ENCODE measurements at places on chromosomes 6 and 20.
A peak's percentile ranks its signal among the peaks of the same experiment; 100 is the strongest.

DNA sequence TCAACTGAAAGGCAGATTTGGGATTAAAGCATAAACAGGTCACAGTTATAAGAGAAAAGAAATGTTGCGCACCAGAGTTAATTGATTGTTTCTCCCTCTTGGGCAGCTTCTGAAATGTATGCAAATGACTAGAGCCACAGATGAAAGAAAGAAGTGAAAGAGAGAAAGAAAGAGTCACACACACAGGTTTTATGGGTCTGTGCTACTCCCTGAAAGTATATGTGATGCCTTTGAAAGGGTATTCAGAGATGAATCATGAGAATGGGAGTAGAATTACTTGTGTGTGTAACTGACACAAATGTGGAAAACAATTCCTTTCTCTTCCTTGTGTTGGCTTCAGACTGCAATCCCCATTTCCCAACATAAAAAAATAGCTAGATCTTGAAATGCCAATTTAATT is 196.9 kb downstream of the FOXA2 start:
- no peak for DNase-seq

DNA sequence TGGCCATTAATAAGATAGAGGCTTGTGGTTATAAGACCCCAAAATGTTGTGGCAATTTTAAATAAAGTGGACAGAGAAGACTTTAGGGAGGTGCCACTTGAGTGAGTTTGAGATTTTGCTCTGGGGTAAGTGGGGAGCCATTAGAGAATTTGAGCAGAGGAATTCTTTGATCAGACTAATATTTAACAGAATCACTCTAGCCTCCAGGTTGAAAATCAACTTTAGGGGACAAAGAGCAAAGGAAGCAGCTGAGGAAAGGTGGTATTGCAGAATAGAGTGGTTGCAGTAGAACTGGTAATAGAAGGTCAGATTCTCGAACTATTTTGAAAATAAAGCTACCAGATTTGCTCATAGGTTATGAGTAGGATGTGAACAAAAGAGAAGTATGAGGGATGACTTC is 50.7 kb upstream of the RNF146 start:
- no peak for DNase-seq

- no peak for DNase-seq
Measured at GRCh38 chr6:27415898-27416297, 27.3 kb downstream of the ZNF391 start.

DNA sequence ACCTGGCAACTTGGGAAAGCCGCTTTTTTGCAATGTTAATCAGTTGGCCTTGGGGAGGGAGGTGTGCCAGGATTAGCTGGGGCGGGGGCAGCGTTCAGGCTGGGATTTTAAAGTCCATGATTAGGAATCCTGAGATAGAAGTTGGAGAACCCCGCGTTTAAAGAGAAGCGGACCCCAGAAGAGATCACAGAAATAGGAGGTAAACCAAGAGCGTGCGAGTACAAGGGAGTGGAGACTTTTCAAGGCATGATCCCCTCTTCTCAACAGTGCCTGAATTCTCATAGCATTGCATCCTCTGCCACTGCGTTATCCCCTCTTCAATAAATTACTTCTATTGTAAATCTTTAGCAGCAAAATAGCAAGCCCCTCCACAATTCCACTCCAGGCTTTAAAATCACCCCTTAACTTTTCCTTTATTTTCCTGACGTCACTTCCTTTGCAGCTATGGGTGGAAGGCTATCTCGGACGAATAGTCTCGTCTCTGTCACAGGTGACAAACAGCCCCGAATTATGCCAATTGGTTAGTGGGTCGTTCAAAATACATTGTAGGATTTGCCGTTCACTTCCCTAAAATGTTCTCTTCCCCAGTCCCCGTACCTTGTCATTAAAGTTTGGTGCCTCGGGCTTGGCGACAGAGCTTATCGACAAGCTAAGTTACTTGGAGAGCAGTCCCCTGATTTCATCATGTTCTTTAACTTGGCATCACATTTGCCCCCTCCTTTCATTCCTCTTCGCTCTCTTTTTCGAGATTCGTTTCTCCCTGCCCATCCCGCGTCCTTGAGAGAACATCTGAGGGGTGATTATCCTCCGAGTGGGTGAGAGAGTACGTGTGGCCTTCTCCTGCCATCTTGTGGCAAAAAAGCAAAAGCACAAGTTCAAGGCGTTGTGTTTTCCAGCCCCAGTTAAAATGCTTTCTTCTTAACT is 17.1 kb downstream of the OR2B2 start:
- DNase-seq = peak; percentile 90

- no peak for DNase-seq
Measured at GRCh38 chr20:53824779-53825178, 231.1 kb upstream of the ZNF217 start.

DNA sequence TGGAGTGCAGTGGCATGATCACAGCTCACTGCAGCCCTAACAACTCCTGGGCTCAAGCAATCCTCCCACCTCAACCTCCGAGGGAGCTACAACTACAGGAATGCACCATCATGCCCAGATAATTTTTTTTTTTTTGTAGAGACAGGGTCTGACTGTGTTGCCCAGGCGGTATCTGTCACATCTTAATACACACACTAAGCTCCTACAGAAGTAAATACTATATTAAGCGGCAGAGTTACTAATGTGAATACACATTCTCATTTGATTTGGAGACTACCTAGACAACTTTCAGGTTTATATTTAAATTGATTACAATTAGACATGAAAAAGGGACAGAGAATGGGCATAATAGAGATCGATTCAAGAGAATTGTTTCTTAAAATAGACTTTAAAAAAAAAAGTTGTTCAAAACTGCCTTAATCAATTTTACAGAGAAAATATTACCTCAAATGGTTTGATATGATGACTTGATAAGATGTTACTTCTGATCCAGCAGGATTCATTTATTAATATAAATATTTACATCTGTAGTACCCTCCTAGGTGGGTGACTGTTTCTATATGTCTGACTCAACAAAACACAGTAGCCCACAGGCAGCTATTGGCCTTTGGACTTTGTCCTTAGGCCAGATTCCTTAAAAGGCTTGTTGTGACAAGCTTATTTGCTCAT is 7.1 kb upstream of the LOC128125822 start:
- no peak for DNase-seq

- no peak for DNase-seq
Measured at GRCh38 chr6:45668705-45669104, 291.0 kb upstream of the SUPT3H start.

DNA sequence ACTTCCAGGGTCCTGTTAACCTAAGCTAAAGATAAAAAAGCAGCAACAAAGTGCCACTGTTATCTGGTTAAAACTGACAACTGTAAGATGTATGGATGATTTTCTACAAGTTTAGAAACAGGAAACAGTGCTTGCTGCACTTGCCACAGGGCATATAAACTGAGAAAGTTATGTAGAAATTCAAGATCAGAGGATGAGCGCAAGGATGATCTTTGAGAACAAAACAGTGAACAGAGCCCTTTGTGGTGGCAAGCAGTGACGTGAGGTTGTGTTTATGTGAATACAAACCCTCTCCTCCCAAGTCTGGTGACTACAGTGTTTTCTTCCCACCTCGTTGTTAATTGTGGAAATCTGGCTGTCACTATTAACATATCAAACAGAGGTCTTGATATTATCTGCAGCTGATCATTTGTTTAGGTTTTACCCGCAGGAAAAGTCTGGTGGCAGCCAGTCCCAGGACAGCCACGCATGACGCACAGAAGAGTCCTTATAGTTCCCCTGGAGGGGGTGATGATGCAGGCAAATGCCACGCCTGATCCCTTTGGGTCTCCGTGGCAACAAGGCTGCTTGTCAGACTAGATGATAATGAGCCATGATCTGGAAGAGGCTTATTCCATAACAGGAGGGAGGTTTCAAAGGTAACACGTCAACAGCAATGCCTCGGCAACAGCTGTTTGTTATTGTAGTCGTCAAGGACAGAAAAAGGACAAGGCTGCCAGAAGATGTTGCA is 43.1 kb upstream of the TNFAIP3 start:
- DNase-seq = peak; percentile 57

- DNase-seq = no peak
Measured at GRCh38 chr20:47009784-47010183, 115.1 kb downstream of the EYA2 start.

GRCh38 chr20:47152068-47152467 is 204.4 kb downstream of the ZMYND8 start:
- DNase-seq = no peak

DNA sequence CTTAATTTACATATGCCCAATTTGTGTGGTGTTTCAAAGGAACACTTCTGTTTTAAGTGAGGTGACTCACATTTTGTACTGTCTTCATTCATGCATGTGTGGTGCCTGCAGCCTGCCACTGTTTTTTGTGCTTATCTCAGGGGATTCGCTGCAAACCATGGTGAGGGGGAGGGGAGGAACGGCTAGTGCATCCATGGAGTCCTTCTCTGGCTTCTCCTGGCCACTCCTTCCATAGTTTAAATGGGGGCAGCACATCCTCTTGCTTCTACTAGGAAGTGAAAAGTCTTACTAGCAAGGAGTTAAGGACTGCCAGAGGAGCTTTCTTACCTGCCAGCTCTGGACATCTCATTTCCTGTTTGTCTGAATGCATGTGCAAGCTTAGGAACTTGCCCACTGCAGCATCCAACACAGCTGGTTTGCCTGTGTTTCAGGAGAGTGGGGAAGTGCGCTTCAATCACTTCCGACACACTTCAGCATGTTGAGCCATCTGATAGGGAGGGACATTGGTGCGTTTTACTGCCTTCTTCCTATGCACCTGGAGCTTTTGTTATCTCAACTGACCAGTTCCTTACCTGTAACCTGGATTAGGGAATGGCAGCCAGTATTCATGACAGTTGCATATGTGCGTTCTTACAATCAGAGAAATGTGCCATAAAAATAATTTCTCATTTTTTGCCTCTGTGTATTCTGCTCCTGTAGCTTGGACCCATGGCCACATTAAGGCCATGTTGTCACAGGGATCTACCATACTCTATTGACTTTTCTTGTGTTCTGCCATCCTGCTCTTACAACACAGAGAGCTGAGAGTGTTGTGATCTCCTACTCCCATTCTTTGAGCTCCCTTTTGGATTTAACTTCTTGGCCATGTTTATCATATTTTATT is 211.3 kb downstream of the ARID1B start:
- no peak for DNase-seq

GRCh38 chr20:40689943-40690835 is 1.2 kb upstream of the MAFB start:
- peak; percentile 92 for DNase-seq

GRCh38 chr20:60046011-60046413 is 87.8 kb downstream of the CDH26 start:
- peak; percentile 80 for DNase-seq

GRCh38 chr6:125789167-125789566 is 1.6 kb upstream of the NCOA7 start:
- DNase-seq = no peak

- DNase-seq = no peak
Measured at GRCh38 chr6:127564761-127565160, 12.2 kb upstream of the C6orf58 start.

DNA sequence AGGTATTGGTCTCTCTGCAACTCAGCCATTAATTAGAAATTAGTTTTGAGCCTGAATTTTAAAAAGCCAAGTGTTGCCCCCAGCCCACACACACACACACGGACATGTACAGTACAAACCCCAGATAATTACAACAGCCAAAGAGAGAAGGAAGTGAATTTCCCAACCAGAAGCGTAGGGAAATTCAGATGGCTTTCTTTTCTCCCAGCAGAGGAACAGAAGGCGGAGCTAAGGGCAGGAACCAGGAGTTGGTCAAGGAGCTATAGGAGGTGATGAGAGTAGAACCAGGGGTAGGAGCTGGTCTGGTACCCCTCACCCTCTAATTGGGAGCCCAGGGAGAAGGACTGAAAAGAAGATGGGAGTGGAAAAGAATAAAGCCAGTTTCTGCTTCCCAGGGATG is 3.9 kb upstream of the ZBTB9 start:
- DNase-seq = no peak

DNA sequence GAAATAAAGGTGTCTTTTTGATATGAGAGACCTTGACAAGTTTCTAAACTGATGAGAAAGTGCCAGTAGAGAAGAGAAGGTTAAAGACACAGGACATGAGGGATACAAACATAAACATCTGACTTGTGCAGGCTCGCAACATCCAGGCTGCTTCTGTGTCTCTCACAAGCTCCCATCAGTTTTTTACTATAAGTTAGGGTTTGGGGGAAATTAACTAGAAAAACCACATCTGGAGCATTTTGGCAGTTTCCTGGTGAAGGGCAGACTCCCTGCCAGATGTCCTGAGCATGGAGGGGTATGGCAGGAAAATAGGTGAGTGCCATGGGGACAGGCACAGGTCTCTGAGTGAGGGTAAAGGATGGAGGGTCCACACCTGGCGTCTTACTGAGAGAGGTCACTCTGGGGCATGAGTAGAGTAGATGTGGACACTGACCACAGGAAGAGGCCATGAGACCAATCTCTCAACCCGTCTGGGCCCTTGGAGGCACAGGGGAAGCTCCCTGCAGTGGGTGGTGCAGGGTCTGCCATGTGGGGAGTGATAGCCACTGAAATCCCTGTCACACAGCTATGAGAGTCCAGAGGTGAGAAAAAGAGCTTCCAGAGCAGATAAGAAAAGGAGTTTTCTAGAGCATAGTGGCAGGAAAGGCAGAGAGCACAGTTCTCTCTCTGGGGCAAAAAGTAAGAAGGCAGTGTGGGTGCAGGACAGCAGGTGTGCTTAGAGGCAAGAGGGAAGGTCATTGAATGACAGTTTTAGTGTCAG is 193.3 kb upstream of the SYNDIG1 start:
- DNase-seq = no peak

DNA sequence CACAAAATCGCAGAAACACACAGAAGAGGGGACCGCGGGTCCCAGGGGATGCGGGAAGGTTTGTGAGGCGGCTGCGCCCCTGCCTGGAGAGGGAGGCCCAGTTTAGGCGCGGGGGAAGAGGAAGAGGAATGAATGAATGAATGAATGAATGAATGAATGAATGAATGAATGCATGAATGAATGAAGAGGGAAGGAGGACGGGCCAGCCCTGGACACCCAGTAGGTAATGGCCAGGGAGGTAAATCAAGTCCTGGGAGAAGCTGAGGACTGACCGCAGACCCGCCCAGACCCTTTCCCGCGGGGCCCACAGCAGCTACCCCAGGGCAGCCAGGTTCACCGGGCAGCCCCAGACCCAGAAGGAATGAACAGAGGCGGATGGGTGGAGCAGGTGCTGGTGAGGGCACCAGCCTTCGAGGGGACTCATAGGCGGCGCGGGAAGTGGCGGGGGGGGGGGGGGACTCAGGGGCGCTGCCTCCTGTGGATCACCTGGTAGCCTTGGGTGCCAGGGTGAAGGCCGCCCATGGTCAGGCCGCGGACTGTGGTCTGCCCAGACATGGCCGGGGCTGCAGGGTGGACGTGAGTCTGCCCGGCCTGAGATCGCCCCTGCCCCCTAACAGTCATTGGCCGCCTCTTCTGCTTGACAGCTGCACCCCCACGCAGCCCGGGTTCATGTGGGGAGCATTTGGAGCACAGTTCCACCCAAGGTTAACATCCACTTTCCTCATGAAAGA is 192.0 kb upstream of the PDE10A start:
- no peak for DNase-seq

- DNase-seq = no peak
Measured at GRCh38 chr20:3857405-3857804, 10.8 kb downstream of the MAVS start.

- no peak for DNase-seq
Measured at GRCh38 chr6:169904051-169904922, 152.9 kb downstream of the ERMARD start.

- DNase-seq = no peak
Measured at GRCh38 chr20:45406260-45407066, 1.6 kb upstream of the DBNDD2 start.

All from pons (tissue), 1 donor.